Activated gamma-delta T cell treated with anti-CD3 and anti-CD28 coated beads, Interleukin-2, amount 50 U/mL, for 16 hours (primary cell): ENCODE measurements at places on chromosomes 4 and X.

GRCh38 chr4:8267077-8267476, 2.5 kb upstream of the HTRA3 start:
- no peak for DNase-seq

- no peak for DNase-seq
These were observed 72.3 kb downstream of the PRKG2 start for GRCh38 chr4:81142744-81143143.

GRCh38 chr4:181677201-181677600, 566.0 kb upstream of the TENM3 start:
- no peak for DNase-seq

- DNase-seq: no peak
These were observed 19.7 kb upstream of the ALG13 start for GRCh38 chrX:111661241-111661640.

DNA sequence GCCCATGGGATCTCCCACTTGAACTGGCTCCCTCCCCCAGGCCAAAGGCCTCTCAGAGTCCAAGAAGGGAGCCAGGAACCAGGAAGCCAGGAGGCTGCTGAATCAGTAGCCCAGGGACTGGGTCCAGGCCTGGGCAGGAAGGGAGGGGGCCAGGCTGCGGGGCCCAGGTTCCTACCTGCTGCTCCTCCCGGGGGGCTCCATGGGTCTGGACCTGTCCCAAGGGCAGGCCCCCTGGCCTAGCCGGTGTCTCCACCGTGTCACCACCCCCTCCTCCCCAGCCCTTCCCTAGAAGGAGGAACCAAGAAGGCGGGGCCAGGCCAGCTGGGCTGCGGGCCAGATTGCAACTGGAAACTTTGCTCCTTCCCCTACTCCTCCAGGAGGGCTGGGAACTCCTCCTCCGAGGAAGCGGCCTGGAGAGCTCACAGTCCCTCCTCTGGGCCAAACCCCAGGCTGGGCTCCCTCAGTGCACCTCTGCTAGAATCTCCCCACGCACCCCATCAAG, at the start of gene IQSEC2:
IQSEC2 (minus strand) TSS at position 264 of the 502 bp plus-strand sequence.
- DNase-seq: no peak

DNA sequence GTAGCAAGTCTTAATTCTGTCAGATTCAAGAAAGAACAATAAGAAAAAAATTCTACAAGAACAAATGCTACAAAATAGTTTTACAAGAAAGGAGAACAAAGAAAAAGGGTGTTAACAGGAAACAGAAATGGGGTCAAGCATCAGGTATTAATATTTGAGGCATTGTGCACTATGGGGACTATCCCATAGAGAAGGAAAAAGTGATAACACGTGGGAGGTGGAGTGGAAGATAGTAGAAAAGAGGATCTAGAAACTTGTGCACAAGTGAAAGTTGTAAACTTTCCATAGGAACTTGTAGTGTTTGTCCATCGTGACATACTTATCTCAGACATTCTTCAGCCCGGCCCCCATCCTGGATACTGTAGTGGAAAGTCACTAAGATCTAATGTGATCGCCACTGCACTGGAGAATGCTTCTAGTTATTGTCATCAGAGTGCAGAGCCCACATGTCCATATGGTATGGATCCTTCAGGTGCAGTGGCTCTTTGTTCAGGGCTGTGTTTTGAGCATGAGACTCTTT, 15.4 kb upstream of the NFXL1 start:
- DNase-seq: no peak

- DNase-seq: no peak
These were observed 2616.0 kb downstream of the ARAP2 start for GRCh38 chr4:33628296-33628695.

- DNase-seq: no peak
These were observed 260.1 kb upstream of the GIMD1 start for GRCh38 chr4:106628586-106629267.

- DNase-seq: no peak
These were observed 339.2 kb upstream of the AADAT start for GRCh38 chr4:170428929-170429328.

- no peak for DNase-seq
These were observed 8.6 kb upstream of the PDHA1 start for GRCh38 chrX:19334945-19335626.

- DNase-seq: no peak
These were observed 1.0 kb upstream of the CLDN22 start for GRCh38 chr4:183321079-183321478.

DNA sequence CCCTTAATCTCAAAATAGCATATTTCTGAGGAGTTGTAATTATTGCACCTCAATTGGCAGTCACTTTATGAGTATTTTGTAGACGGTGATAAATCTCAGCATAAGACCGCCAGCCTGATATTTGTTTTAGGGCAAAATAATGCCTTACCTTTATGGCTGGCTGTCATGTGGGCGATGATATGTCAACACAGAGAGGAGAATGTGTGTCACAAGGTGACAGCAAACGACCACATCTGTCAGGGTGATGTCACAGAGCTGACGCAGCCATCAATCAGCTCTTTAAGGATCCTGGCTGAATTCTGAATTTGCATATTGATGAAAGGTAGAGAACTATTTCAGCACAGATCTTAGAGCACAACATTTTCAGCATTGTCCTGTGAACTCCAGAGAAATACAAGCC, 209.7 kb downstream of the CEP135 start:
- DNase-seq: no peak

- DNase-seq: no peak
These were observed 407 bp downstream of the IL13RA1 start for GRCh38 chrX:118727686-118728339.

GRCh38 chrX:17878028-17878670, 17.1 kb upstream of the RAI2 start:
- DNase-seq: no peak

DNA sequence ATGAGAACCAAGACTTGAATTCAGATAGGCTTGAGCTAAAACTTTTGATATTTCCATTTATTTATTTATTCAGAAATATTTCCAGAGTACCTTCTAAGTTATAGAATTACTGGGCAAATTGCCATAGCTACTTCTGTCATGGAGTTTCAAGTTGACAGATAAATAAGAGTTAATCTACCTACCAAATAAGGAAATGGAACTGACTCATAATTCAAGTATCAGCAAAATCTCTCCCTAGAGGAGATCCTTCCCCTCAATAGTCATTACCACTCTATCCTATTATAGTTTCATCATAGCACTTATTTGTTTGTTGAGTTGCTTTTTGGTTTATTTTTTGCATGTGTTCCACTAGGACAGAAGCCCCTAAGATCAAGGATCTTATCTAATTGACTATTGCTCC, 48.8 kb upstream of the CCSER1 start:
- no peak for DNase-seq

DNA sequence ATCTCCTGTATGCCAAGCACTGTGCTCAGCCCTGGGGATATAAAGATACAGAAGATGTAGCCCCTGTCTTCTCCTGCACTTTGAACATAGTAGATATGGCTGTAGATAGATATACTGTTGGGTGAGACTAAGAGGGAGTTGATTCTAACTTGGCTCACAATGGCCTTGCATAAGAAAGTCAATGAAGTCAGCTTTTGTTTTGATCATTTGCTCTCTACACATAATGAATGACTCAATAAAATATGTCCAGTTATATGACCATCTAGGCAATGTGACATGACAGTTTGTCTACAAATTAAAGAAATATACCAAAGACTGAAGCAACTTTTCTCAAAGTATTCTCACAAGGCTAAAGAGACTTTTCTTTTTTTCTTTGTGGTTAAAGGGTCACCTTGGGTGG, 147.6 kb upstream of the DIPK2B start:
- no peak for DNase-seq

DNA sequence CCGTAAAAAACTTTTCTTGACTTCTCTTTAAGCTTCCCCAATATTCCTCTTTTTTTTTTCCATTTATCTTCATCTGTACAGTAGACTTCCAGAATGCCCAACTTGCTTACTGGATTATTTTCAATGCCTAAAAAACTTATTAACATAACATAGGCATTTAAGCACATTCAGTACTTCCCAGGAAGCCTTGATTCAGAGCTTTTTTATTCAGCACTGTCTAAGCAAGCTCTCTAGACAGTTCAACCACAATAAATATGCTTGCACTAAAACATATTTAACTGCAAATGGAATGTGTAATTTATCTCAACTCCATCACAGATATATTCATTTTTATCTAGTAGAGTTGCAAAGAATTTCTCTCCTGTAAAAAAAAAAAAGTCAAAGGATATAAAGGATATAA, 997.8 kb downstream of the ARAP2 start:
- DNase-seq: no peak

DNA sequence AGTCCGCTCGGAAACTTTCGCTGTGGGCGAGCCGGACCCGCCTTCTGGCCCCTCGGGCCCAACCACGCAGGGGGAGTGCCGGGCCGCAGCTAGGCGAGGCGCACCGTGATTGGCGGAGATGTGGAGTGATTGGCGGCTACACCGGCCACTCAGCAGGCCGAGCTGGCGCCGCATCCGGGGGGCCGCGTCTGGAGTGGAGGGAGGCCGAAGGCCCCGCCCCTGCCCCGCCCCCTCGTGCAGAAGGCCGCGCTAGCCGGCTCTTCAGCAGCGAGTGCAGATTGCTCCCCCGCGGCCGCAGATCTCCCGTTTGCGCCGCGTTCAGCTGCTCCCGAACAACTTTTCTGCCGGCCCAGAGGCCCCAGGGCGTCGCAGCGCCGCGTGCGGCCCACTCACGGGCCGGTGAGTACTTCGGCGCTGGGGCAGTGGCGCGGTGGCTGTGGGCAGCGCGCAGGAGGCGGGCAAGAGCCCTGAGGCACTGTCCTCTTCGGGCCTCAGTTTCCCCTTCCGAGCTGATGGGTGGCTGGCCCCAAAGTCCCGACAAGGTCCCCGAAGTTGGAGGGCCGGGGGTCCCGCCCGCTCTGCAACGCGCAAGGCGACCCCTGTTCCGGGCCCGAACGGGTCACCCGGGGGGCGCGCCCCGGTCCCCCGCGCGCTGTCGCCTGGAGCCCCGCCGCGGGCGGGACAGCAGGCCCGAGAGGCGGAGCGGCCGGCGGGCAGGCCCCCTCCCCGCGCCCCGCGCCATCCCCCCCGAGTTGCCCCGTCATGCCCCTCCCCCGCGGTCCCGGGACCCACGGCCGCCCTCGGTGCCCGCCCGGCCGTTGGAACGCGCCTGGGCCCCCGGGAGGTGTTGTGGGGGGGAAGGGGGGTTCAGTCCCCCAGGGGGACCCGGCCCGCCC, at the start of gene WFS1:
WFS1 (plus strand) TSS at position 235 of the 896 bp plus-strand sequence. CDS start 7,606 bp downstream, outside the sequence.
- DNase-seq: peak; percentile 97

GRCh38 chr4:17448689-17449088, 63.2 kb downstream of the QDPR start:
- no peak for DNase-seq

DNA sequence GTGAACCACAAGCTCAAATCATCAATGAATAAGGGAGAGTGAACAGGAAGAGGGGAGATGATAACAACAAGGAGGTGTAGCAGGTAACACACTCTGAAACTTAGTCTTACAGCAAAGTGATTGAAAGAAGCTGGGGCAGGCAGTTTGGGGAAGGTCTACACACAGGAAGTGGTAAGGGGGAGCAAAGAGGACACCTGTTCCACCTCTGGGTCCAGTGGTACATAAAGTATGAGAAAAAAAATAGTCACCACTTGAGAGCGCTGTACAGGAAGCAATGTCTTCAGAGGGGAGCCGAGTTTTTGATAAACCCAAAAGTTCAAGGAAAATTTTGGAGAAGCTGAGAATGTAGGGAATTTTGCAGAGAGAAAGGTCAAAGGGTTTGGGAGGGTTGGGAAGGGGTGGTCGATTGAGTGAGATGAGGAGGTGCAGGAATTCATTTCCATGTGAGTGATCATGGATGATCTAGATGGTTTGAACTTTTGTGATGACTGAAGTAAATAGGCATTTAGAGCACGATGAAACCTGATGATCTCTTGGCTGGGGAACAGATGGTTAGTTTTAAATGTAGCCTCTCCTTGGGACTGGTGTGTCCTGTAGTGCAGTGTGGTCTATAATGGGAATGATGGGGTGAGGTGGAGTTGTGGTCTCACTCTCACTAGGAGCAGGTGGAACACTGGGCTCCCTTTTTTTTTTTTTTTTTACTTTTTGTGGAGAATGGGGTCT, 142.0 kb downstream of the RBMX2 start:
- DNase-seq: no peak

DNA sequence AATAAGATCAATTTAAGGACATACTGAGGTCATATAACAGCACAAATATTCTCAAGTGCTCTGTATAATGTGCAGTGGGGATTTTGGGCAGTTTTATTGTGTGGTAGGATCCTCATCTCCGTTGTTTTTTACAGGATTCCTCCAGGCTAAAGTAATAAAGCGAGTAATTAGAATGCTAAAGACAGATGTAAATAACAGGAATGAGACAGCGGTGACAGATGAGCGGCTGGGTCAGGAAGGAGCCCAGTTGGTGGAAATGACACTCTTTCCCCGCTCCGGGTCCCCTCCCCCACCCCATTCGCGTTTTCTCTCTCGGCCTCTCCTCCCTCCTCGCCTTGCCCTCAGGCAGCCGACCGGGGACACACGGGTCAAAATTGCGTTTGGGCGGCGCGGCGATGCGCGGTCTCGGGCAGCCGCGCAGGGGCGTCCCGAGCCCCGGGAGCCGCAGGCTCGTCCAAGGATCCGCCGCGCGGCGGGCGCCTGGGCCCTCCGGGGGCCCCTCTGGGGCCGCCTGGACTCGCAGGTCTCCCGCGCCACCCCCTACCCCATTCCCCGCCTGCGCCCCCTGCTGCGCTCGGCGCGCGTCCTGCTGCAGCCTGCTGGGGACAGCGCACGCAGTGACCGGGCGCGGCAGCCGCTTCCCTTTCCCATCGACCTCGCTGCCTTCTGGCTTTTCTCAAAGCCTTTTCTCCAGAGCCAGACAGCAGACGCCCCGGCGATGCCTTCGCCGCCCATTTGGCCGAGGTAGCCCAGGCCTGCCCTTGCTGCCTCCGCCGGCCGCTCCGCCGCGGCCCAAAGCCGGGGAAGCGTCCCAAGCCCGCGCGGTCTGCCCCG, 16.2 kb downstream of the POU4F2 start:
- DNase-seq: no peak

GRCh38 chrX:128460835-128461234, 408.6 kb upstream of the ACTRT1 start:
- no peak for DNase-seq

- no peak for DNase-seq
These were observed 118.1 kb downstream of the WDFY3 start for GRCh38 chr4:84848432-84848831.

DNA sequence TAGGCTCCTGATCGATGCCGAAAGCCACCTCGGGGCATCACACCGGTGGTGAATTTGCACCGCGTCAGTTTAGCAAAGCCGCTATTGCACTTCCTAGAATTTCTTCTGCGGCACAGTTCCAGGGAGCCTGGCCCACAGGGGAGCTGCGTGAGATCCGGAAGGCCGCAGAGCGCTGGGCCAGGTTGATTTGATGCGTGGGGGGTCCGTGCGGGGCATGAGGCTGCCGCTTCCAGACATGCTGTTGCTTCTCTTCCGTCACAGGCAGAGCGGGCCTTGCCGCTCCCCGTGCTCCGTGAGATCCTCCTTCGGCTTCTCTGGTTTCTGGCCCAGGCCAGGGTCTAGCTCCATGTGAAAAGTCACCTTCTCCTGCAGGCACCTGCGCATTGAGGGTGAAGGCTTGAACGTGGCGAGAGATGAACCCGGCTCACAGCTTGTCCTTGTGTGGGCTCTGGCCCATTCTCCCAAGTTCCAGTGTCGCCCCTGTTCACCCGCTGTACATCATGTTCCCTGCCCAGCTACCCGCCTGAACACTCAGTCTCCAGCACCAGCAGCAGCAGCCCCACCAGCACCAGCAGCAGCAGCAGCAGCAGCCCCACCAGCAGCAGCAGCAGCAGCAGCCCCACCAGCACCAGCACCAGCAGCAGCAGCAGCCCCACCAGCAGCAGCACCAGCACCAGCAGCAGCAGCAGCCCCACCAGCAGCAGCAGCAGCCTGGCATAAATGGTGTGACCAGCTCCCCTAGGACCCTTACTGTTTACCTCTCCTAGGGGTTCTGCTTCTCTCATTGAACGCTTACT, 131.2 kb downstream of the TRIML1 start:
- DNase-seq: no peak
